Activated T-helper 17 cell treated with anti-CD3 and anti-CD28 coated beads, Interleukin-2, amount 50 U/mL, for 72 hours (primary cell): ENCODE measurements at places on chromosomes 12 and 14.

DNA sequence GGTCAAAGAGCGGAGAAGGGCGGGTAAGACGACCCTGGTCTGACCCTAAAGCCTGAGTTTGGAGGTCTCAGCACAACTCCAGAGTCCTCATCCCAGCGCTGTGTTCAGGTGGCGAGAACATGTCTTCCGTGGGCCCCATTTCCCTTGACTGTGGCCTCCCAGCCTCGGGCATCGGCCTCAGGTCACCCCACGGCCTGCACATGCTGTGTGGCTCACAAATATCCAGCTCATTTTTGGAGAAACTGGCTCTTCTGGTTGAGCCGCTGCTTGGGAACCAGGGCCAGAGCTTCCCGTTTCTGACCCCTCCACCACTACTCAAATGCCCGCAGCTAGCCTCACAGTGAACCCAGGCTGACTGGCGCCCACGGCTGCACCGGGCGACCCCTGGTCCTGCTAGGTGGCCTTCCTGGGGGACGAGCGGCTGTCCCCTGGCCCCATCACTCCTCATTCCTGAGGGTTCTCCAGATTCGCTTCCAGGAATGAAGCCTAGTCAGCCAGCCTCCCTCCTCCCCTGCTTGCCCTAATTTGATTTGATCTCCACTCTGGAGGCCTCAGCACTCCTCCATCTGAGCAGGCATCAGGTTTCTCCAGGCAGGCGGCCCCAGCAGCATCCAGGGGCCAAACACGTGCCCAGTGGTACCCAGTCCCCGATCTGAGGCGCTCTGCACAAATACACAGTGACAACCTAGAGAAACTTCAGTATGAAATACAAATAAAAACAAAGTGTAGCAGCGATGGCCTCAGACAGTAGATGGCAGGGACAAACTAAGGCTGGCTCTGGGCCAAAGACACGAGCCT lies 4.7 kb downstream of the P2RX2 start:
- no peak for ATAC-seq
- H3K27me3 ChIP-seq, result peaks cover under 1% of the 10 kb centered on the region

DNA sequence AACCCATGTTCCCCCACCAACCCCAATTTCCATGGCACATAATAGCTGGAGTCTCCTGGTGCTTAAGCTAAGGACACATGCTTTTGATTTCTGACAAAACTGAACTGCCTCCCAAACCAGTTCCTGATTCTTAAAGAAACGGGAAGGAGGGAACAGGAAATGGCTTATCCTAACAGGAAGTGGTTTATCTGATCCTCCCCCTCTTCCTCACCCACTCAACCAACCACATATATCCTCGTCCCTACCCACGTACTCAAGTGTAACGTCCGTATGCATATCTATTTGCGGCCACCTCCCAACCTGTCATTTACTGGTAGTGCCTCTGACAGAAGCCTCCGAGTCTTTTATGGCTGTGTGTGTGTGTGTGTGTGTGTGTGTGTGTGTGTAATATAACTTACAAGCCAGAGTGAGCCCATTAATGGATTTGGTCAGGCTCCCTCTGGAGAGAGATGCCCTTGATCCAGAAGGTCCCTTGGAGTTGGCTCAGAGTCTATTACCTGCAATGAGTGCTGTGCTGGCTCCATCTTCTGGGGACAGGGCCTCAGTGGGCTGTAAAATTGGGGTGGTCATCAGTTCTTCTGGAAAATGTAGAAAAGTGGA lies 7.7 kb downstream of the DAZAP2 start:
- peak; percentile 83 for ATAC-seq
- H3K27me3 ChIP-seq, result no peaks in the 10 kb centered on the region
- H3K4me1 ChIP-seq, result peaks cover 30% of the 10 kb centered on the region
- H3K27ac ChIP-seq, result peak overlapping the region; percentile 91
- H3K36me3 ChIP-seq, result peaks cover 52% of the 10 kb centered on the region

GRCh38 chr12:46384451-46385309 lies 12.1 kb upstream of the SLC38A2 start:
- no peaks in the 10 kb centered on the region for H3K27me3 ChIP-seq
- H3K36me3 ChIP-seq, result no peaks in the 10 kb centered on the region
- H3K27ac ChIP-seq, result peak overlapping the region; percentile 98
- H3K4me1 ChIP-seq, result peaks cover 10% of the 10 kb centered on the region
- peak overlapping the region; percentile 93 for H3K4me3 ChIP-seq

DNA sequence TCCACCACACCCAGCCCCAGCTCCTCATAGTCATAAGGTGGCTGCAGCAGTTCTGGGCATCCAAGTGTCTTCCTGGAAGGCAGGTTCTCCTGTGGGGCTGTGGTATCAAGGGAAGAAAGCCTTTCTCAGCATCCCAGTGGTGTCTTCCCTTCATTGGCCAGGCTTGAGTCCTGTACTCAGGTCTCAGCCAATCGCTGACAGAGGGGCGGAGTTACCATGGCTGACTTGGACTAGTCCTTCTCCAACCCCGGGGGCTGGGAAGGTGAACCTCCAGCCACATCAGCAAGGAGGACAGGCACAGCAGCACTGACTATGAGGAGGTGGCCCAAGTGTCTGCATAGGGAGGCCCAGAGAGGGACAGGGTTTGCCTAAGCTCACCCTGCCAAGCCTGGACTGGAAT lies 64.0 kb upstream of the SLC24A4 start:
- H3K4me3 ChIP-seq, result no peak overlapping the region
- H3K27me3 ChIP-seq, result peaks cover 23% of the 10 kb centered on the region
- ATAC-seq, result no peak
